ENCODE measurements at places on chromosomes 2 and 18.

- no peak for DNase-seq
Measured at GRCh38 chr2:220077488-220077887, 450.1 kb downstream of the SLC4A3 start.

GRCh38 chr2:202376460-202377206 lies 506 bp downstream of the BMPR2 start:
- DNase-seq: peak; percentile 86

GRCh38 chr18:2395427-2396161 lies 175.7 kb downstream of the METTL4 start:
- no peak for DNase-seq

DNA sequence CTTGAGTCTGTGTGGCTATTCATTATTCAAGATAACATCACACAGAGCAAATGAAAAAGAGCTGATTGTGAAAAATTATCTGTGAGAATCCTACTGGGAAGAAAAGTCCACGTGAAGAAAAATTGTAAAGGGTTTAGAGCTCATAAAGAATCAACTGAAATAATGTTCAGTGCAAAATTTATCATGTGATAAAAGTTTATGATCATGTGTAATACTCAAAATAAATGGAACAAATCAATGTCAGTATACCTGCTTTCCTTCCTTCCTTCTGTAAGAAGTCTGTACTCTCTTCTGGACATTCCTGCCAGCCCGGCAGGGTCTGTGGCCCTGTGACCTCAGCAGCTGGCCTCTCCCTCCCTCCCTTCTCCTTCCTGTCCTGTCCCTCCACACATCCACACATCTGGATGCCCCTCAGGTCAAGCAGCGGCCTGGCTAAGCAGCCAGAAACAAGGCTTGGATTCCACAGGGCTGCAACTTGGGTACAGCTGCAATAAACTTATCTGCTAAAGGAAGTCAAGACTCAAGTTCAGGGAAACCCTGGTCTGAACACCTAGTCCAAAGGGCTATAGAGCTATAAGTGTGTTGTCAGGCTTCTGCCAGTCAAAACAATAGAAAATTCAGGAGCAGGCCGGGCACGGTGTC lies 172.1 kb downstream of the MREG start:
- no peak for DNase-seq

DNA sequence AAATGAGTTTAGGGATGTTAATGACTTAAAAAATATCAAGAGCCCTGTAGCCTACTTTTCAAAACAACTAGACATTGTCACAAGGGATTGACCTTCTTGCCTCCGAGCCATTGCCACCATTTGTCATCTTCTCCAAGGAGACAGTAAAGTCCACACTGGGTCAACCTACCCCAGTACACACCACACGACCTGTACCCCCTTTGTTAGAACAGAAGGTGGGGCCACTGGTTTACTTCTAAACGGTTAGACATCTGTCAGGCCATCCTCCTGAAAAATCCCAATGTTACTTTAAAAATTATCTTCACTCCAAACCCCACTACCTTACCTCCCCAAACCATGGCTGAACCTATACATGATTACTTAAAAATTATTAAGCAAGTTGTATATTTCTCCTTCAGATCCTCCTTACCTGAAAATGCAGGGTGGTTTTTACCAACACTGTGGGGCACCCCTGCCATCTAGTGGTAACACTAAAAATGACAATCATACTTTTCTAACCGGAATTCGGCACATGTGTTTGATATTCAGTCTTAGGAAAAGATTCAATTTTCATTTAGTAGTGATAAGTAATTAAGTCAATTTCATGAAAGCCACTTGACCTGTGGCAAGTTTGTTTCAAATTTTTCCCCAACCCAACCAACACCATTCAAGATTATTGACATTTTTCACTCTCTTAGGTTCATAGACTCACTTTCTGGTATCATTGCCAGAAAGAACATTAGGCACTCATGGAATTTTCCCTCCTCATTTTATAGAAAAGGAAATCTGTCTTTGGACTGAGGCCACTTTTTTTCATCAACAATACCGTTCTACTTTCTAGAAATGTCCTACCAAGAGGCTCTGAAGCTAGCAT lies 265.3 kb upstream of the PKDCC start:
- no peak for DNase-seq

DNA sequence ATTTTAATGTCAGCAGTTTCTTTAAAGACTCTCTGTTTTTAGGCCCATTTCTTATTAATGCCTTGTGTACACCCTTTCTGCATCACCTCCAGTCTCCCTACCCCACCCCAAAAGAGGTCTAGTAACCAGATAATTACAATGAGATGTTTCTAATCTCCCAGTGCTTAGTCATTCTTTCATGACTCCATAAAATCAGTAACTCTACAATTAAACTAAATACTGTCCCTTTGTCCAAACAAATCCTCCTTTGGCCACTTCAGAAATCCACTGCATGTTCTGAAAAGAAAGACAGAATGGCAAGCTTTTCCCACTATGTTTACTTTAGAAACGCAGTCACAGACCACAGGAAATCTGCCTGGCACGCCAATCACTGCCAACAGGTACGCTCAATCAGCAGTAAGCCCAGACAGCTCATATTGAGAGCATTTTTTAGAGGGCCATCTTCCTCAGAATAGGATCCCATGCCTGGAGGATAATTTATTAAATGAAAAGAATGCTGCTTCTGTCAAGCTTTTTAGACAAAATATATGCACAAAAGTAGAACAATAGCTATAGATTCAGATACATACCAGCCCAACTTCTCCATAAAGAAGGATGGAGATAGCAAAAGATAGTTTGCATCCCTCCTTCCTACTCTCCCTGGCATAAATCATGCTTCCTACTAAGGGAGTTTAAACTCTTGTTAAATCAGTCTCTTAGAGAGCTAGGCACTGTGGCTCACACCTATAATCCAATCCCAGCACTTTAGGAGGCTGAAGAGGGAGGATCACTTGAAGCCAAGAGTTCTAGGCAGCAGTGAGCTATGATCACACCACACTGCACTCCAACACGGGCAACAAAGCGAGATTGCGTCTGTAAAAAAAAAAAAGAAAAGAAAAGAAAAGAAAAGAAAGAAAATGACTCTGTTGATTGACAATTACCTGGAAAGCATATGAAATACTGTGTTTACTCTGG lies 14.6 kb downstream of the CLASP1 start:
- no peak for DNase-seq

DNA sequence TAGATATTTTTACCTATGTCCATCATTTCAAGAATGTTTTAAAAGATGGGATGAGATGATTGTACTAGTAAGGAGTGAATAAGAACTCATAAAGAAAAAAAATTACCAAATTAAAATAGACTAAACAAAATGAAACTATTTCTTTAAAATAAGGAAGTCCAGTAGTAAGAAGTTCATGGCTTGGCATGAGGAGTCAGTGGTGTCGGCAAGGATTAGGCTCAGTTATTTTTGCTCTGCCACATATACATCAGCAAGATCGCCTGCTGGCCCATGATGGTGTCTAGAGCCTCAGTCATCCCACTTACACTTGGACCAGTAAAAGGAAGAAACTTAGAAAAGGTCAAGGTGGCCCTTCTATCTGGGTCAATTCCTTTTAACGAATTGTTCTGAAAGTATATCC lies 300.9 kb upstream of the SLC8A1 start:
- DNase-seq: no peak

- DNase-seq: no peak
Measured at GRCh38 chr18:60870261-60871153, 462.7 kb upstream of the CDH20 start.

DNA sequence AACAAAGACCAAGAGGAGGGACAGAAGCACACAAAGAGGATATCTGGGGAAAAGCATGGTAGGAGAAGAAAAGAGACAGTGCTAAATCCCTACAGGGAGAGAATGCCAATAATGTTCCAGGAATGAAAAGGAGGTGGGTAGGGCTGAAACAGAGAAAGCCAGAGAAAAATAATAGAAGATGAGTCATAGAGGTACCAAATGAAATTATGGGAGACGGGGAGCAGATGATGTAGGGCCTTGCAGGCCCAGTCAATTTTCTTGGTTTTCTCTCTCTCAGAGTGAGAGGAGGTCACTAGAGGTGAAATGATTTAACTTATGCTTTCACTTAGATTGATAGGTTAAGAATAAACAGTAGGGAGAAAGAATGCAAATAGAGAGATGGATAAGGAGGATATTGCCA lies 61.5 kb downstream of the RPRM start:
- no peak for DNase-seq

- DNase-seq: no peak
Measured at GRCh38 chr2:238702276-238703052, 145.4 kb upstream of the TWIST2 start.

GRCh38 chr2:158890296-158890905 lies 78.0 kb upstream of the TANC1 start:
- DNase-seq: no peak

- DNase-seq: no peak
Measured at GRCh38 chr2:197327472-197328098, 17.0 kb upstream of the ANKRD44 start.

GRCh38 chr2:210007895-210008294 lies 5.5 kb downstream of the RPE start:
- DNase-seq: no peak

DNA sequence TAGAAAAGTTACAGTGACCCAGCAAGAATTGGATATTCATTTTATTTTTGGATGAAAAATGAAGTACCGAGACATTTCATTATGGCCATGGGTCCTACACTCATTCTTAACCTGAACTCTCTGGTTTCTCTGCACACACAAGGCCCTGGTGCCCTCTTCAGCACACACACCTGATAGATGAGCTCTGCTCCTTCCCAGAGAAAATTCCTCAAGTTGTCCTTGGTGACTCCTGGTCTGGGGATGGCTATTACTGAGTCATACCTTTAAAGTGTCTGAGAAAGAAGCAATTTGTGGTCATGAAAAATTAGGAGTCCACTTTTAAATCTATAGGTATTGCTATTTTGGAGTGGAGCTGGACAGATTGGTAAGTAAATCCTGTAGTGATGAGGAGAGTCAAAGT lies 311.5 kb downstream of the CDH2 start:
- no peak for DNase-seq

- peak; percentile 78 for DNase-seq
Measured at GRCh38 chr2:25341011-25341727, 556 bp downstream of the DNMT3A start.

- DNase-seq: no peak
Measured at GRCh38 chr2:206942592-206943478, 3.5 kb downstream of the CPO start.

- DNase-seq: no peak
Measured at GRCh38 chr2:86068136-86068588, 37.5 kb downstream of the POLR1A start.

DNA sequence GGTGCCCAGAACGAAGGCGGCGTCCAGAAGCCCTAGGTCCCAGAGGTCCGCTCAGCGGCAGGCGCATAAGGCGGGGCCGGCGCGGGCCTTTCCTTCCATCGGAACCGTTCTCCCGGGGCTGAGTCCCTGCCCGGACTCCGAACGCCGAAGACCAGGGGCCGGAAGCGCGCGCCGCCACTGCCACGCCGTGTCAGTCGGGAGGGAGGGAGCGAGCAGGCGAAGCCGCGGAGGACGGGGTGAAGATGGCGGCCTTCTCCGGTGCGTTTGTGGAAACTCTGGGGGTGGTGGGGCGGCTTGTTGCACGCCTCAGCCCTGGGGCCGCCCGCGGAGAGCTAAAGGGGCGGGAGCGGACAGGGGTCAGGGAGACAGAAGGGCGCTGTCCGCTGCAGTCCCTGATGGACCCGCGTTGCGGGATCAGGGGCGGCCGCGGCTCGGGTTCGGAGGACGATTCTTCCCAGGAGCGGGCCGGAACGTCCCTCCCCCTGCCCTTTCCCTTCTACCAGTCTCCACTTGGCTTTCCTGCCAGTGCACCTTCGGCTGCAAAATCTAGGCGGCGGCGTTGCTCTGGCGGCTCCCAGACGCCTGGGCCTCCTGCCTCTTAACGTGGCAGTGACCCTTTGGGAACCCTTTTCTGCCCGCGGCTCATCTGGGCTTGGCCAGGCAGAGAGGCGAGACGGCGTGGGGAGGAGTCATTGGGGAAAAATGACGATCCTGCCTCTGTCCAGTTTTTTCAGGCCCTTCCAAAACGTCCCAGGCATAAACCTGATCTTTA lies at the start of gene DDX1:
DDX1 (plus strand) TSS at position 177 of the 772 bp plus-strand sequence; CDS start at position 243, 66 bp downstream.
- DNase-seq: peak; percentile 95

GRCh38 chr2:28276076-28276618 lies 116.5 kb upstream of the FOSL2 start:
- no peak for DNase-seq

- no peak for DNase-seq
Measured at GRCh38 chr2:130951018-130951417, 114.3 kb downstream of the ARHGEF4 start.

GRCh38 chr2:234834228-234834923 lies 117.4 kb upstream of the SH3BP4 start:
- DNase-seq: no peak

All from kidney (tissue), 22 donors.